ENCODE measurements at places on chromosomes 6 and 20.

- DNase-seq = no peak
These were observed 32.6 kb upstream of the CD93 start for GRCh38 chr20:23118766-23119165.

DNA sequence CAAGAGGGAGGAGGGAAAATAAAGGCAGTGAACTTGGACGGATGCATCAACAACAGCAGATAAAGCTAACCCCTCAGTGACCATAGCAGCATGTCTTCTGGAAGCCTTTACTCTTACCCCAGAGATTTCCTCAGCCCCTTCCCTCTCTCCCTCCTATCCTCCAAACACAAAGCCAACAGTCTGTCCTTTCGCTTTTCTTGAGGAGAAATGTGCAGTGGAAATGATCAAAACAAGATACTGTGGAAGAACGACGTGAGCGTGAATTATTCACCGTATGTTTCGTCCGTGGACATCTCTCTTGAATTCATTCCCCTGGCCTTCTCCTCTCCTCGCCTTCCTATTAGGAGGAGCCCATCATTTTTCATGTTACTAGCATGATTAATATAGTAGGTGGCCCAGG is 8.5 kb downstream of the NRN1 start:
- no peak for DNase-seq

GRCh38 chr6:125808060-125808459 is 17.3 kb downstream of the NCOA7 start:
- peak; percentile 47 for DNase-seq

- no peak for DNase-seq
These were observed 174.0 kb upstream of the TSHZ2 start for GRCh38 chr20:52798124-52798523.

DNA sequence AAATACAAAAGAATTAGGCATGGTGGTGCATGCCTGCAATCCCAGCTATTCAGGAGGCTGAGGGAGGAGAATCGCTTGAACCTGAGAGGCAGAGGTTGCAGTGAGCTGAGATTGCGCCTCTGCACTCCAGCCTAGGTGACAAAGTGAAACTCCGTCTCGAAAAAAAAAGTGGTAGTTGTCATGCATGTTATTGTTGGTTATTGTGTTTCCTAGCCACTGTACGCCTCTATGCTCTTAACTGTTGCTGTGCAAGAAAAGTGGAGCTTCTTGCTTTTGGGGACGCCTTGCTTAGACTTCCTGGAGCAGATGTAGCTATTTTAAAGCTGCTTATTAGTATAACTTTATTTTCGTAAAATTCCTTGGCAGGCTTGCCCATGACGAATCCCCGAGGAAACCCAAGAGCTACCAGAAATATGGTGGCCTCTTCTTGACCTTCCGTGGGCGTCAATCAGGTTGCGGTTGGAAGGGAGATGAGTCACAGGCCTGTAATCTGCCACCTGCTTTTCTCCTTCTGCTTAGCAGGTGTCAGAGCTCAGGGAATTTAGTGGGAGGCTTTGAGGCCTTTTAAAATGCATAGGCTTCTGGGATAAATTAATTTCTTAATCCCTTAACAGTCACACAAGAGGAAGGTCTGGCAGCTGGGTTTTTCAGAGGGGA is 17.3 kb downstream of the GABRR2 start:
- peak; percentile 51 for DNase-seq

- DNase-seq = peak; percentile 13
These were observed 269.0 kb downstream of the UST start for GRCh38 chr6:149015535-149016525.

DNA sequence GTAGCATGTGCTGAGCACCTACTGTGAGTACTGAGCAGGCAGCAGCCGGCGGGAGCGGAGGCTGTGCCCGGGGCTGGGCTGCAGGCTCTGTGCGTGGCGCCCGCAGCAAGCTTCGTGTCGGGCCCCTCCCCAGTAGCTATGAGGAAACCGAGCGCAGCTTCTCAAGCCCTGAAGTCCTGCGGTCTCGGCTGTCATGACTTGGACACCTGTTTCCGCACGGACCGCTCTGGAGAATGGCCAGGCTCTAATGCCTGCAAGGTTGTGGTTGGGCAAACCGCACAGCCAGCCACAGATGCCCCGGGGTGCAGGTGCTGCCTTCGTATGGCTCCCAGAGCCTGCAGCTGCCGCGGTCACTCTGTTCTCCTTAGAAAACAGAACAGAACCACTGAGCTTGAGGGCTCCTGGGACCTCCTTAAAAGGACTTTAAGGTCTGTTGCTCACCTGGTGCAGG is 33.7 kb downstream of the PYGB start:
- DNase-seq = no peak

DNA sequence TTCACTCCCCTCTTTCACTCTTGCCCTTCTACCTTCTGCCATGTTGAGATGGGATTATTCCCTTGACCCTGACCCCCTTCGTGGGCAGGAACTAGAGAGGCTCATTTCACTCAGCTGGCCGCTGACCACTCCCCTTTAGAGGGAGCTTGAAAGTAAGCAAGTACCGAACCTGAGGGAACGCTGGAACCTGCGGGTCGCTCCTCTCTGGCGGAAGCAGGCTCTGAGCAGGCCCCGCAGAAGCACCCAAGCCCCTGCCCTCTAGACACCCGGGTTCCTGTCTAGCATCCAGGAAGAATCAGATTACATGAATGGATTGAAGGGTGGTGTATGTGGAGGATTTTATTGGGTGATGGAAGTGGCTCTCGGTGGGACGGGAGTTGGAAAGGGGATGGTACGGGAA is 11.9 kb upstream of the MYCT1 start:
- no peak for DNase-seq

DNA sequence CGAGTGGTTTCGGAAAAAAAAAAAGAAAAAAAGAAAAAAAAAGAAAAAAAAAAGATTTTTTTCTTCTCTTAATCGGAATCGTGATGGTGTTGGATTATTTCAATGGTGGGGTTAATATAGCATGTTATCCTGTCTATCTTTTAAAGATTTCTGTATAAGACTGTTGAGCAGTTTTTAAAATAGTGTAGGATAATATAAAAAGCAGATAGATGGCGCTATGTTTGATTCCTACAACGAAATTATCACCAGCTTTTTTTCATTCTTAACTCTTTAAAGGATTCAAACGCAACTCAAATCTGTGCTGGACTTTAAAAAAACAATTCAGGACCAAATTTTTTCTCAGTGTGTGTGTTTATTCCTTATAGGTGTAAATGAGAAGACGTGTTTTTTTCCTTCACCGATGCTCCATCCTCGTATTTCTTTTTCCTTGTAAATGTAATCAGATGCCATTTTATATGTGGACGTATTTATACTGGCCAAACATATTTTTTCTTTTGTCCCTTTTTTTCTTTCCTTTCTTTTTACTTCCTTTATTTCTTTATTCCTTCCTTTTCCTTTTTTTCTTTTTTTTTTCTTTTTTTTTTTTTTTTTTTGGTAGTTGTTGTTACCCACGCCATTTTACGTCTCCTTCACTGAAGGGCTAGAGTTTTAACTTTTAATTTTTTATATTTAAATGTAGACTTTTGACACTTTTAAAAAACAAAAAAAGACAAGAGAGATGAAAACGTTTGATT is 3.6 kb downstream of the SOX4 start:
- DNase-seq = peak; percentile 79

All from hematopoietic multipotent progenitor cell treated with erythropoietin and hydrocortisone succinate and interleukin-3 and kit ligand, for 4 days (in vitro differentiated cells).